Erythroblast (primary cell): ENCODE measurements at places on chromosomes 3 and 15.

GRCh38 chr15:61090386-61091288 lies 138.5 kb downstream of the RORA start:
- DNase-seq, result no peak

DNA sequence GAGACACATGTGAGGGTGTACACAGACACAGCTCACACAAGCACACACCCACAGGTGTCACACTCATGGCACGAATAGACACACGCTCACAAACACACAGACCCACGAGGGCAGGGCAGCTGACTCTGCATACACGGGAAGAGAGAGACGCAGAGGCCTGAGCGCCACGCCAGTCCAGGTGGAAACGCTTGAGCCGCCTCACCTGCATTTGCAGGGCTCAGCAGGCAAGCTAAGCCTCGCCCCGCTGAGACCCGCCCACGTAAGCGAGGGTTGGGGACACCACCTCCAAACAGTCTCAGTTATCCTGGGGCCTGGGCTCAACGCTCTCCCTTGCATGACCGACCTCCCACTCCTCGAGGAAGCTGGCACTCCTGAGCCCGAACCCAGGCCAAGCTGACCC lies 73.2 kb downstream of the TLE3 start:
- DNase-seq, result no peak

DNA sequence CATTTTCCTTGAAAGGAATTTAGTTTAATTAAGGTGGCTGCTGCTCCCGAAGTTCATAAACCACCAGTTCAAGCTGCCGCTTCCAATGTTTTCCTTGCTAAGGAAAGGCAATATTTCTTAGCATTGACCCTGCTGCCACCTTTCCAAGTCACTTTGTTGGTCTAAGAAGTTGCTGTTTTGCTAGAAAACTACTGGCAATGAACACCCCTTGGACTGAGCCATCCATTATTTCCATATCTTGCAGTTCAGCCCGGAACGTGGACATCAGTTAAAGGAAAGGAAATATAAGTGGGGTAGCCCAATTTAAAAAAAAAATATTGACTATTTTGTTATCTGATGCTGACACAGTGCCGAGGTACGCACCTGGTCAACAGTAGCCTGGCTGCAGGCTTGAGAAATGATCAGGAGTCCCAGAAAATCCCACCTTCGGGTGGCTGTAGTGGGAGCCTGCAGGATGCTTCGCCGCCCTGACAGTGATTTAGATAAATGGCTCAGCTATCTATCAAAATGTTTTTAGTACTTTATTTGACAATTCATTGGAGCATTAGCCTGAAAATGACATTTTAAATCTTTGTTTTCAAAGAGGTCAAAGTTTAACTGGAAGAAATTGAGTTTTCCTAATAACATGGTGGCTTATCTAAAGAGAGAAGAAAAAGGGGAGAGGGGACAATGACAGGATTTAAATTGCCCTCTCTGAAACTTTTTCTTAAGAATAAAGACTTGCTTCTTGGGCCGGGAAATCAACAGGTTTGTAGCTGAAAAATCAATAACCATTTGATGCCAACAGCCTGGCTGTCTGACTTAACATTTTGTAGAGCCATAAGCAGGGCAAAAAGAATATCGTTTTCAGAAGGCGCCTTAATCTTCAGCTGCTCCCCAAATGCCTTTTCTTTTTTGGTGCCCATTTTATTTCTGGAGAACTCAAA lies 1.6 kb downstream of the RARB start:
- no peak for DNase-seq

- DNase-seq, result no peak
These were observed 122.3 kb upstream of the PRR20G start for GRCh38 chr3:127410137-127410488.

DNA sequence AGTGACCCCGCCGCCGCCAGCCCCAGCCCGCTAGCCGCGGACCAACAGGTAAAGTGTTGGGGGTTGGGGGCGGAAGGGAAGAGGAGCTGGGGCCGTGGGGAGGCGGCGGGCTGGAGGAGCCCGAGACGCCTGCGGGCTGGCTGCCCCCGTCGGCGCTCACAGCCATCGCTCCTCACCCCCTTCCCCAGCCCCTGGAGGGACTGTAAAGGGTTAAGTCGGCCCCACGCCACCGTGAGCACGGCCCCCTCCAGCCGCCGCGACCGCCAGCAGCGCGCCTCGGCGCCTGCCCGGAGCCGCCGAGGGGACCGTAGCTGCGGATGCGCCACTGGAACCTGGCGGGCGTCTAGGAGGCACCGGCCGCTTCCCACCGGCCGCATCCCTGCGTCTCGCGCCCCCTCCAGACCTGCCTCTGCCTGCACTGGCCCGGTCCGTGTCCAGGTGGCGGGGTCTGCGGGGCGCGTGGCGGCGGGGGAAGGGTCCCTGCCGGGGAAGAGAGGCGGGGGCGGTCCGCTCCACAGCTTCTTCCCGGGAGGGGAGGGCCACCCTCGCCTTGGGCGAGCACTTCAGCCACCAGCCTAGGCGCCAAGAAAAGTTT lies 522 bp downstream of the MED12L start:
- peak; percentile 53 for DNase-seq
